Activated T-cell treated with anti-CD3 and anti-CD28 coated beads, Interleukin-2, amount 50 U/mL, for 72 hours (primary cell): ENCODE measurements at places on chromosomes 1 and 21.

- DNase-seq: no peak
Measured at GRCh38 chr1:76247261-76247852, 172.8 kb downstream of the ST6GALNAC3 start.

DNA sequence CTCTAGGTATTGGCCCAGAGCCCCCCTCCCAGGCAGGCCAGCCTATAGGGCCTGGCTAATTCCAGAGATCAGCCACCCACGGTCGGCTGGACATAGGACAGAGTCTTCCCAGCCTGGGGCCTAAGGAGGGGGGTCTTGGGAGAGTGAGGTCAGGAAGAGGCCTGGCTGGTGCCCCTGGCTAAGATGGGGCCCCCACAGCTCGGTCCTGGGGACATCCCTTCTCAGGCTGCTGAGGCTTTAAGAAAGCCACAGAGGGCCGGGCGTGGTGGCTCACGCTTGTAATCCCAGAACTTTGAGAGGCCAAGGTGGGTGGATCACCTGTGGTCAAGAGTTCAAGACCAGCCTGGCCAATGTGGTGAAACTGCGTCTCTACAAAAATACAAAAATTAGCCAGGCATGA is 2.5 kb downstream of the C1orf167 start:
- DNase-seq: no peak

- DNase-seq: no peak
Measured at GRCh38 chr1:195763146-195763906, 844.9 kb downstream of the KCNT2 start.

GRCh38 chr1:14849038-14849437 is 250.6 kb downstream of the KAZN start:
- DNase-seq: no peak

DNA sequence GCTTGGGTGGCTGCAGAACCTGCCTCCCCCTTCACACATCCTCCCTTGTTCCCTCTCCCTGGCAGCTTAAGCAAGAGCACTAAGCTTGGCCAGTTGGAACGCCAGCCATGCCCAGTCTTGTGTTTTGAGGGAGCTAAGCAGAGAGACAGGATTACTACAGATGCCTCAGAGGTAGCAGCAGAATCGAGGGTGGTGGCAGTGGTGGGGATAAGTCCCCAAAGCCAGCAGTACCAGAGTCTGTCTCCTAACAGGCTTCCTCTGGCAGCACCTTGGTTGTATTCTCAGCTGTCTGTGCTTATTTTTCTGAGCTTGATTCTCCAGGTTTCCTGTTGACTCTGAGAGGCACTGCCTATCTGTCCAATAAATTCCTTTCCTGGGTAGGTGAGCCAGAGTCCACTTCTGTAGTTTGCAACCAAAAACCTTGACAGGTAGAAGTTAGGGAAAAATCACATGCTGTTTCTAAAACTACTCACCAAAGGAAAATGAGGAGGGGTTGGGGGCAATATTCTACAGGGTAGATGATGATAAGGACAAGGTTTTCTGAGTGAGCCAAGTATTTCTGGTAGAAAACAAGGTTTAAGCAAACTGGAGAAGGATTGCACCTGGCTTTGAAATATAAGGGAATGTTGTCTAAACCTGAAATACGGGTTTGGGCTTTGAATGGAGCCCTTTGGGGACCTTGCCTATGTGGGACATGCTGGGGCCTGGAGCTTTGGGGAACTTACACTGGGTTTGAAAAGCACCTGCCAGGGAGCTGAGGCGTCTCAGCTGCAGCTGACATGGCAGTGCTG is 100.8 kb downstream of the PBX1 start:
- DNase-seq: no peak

GRCh38 chr1:40383095-40383487 is 9.6 kb downstream of the SMAP2 start:
- DNase-seq: no peak

DNA sequence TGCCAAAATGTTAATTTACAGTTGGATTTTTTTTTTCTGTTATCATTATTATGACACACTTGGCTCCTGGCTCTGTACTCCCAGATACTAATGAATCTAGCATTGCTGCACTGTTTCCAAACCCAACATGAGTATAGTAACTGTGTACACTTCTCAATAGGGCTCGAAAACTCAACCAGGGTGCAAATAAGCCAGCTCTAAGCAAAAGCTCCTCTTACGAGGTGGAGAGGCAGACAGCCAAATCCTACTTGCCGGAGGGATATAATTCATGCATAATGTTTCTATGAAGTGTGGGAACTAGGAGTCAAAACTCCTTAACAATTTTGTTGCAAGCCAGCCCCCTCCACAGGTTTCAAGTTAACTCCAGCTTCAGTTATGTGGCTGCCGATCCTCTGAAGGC is 510.4 kb upstream of the ZP4 start:
- no peak for DNase-seq

GRCh38 chr1:178096421-178096820 is 2.5 kb downstream of the RASAL2 start:
- DNase-seq: no peak

DNA sequence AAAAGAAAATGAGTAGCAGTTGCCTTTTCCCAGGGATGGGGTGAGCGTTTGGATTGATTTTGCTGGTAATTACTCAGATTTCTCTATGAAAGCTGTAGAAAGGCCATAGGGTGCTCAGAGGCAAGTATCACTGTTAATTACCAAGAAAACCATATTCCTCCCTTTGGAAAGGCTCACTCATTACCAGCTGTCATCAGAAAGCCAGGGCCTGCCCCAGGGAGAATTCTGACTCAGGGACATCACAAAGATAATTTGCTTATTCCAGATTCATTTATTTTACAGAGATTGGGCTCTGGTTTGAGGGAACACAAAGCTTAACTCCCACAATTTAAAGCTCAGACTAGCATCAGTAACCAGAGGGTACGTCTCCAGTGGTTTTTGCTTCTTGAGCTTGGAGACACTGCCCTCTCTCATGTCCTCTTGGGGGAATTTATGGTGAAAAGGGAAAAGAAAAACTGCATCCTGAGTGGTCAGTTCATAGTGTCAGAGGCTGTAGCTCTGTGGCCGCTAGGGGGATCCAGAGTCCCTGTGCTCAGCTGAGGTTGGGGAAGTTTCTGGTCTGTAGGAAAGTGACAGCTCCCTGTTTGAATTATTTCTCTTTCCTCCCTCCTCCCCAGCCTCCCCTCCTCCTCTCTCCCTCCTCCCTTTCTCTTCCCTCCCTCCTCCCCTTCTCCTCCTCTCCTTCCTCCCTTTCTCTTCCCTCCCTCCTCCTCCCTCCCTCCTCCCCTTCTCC is 204.3 kb downstream of the KCNJ6 start:
- DNase-seq: peak; percentile 56

DNA sequence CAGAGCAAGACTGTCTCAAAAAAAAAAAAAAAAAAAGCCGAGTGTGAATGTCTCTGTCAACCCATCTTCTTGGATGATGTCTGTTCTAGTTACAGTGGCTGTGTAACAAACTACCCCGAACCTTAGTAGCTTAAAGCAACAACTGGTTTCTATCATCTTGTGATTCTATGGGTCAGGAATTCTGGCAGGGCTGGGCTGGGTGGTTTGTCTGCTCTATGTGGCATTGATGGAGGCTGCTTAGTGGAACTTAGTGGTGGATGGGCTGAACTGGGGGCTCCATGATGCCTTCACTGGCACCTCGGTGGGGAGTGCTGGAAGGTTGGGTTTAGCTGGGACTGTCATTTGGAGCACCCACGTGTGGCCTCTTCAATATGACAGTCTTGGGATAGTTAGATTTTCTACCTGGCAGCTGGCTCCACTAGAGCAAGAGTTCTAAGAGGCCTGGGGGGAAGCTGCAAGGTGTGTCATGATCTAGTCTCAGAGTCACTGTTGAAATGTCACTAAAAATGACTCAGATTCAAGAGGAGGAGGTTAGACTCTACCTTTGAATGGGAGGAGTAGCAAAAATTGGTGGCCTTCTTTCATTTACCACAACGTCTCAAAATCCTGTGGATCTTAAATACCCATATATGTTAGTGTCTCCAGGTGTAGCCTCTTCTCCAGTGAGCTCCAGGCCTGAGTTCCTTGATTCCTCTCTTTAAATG is 18.6 kb downstream of the ACOT11 start:
- DNase-seq: no peak

DNA sequence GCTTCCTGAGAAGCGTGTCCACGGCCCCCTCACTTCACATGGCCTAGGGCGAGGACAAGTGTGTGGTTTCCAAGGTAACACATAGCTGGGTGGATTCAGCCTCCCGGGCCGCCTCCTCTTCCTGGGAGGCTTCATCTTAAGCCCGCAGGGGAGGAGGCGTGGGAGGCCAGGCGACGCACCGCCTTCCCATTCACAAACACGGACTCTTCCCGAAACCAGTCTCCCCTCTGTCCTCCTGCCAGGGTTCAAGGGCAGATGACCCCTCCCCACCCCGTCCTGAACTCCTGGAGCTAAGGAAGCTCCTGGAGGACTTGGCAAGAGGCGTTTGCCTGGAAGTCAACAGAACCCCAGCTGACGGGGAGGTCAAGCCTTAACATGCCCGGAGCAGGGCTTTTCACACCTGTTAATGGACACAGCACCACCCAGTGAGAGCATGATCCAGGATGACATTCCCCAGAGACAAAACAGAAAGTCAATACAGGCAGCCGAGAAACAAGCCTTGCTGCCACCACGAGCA is 56.7 kb downstream of the KCNN3 start:
- DNase-seq: no peak

- peak; percentile 23 for DNase-seq
Measured at GRCh38 chr1:32372149-32372756, 9.9 kb downstream of the TSSK3 start.

DNA sequence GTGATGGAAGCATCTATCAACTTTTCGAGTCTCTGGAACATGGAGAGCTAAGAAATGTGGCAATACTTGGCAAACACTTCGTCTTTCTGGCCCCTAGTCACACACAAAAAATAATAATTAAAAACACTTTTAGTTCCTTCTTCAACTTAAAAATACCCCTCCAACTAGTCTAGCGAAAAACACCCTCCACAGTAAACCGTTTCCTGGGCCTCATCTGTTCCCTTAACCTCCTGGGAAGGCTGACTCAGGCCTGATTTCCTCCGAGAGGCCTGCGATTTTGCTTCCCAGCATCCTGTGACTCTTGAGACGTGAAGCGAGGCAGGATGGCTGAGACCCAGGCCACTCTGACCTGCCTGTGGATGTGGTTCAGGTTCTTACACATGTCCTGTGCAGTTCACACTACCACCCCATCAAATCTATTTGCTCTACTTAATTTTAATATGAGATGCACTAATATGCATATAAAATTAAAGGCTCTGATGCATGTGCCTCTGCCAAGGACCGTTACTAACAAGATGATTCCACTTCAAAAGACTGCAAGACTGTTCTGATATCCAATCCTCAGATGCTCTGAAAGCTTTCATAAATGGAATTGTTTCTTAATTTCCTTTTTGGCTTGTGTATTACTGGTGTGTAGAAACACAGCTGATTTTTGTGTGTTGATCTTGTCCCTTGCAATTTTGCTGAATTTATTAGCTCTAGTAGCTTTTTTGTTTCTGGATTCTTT is 3.5 kb downstream of the NAV1 start:
- DNase-seq: no peak

- DNase-seq: no peak
Measured at GRCh38 chr21:32476661-32477423, 64.3 kb downstream of the EVA1C start.

GRCh38 chr1:110035236-110035752 is 870 bp downstream of the STRIP1 start:
- DNase-seq: no peak

DNA sequence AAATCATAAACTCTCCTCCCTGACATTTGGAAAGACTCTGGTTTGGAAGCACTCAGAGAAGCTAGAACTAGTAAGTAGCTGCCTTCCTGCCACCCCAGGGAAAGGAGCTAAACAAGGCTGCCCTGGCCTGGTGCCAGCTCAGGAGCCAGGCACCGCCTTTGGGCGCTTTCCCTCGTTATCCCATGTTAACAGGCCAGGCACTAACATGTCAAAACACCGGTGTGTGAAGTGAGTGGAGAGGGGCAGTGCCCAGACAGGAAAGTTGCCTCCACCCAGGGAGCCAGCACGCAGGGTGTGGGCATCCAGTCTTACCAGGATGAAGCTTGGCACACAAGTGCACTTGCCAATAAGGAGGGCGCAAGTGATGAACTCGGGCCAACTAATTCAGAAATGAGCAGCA is 346.8 kb downstream of the RRAGC start:
- DNase-seq: no peak

DNA sequence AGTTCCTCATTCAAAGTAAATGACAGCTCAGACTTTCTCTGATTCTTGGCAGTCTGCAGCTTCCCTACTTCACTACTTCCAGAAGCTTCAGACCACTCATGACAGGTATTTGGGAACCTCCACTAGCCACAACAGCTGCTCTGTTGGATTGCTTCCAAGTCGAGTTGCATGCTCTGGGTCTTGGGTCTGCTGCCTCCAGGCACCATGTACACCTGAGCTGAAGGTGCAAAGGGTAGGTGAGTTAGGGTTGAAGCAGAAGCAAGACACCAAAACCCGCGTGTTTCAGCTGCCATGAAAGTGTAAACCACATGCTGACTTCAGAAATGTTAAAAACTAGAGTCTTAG is 62.7 kb downstream of the ZNF684 start:
- DNase-seq: no peak

- no peak for DNase-seq
Measured at GRCh38 chr1:12184008-12184681, 17.4 kb downstream of the TNFRSF1B start.

DNA sequence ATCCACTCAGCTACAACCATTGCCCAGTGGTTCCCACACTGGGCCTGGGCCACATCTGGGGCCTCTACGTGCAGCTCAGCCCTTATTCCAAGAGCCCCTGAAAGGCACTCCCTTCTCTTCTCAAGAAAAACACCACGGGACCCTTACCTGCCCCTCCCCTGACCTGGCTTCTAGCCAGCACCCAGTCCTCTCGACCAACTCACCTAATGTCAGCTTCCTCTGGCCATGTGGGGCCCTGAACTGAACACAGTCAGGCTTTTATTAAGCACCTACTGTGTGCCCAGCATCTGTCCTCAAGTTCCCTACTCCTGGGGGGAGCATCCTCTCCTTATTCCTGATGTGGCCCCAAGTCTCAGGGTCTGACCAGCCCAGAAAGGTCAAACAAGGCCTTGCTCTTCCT is 208.4 kb downstream of the MATN1 start:
- DNase-seq: no peak

DNA sequence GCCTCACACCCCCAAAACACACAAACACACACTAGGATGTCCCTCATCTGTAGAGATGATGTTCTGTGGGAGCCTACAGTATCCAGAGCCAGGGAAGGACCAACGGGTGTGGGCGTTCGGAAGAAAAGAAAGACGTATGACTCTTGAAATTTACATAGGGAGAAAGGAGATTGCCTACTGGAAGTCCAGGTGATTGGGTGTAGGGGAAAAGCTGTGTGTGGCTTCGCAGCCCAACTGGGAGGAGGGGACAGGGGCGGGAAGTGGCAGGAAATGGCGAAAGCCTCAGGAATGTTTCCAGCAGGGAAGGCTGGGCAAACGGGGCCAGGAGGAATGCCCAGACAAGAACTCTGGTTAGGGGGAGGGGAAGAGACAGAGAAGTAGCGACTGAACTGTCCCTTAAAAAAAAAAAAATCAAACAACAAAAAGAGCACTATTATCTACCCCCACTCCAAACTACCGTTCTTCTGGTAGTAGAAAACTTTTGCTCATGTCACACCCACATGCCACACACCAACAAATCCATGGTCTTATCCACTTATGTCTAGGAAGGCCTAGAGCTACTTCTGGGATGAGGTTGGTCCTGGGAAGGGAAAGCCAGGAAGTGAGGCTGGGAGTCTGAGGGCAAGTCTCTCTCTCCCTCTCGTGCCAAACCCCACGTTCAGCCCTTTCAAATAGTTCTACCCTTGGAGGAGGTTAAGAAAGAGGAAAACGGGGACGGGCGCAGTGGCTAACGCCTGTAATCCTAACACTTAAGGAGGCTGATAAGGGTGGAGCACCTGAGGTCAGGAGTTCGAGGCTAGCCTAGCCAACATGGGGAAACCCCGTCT is 1.8 kb upstream of the CKS1B start:
- no peak for DNase-seq
